ENCODE measurements at places on chromosomes 16 and 17. TPM values are rescaled to one million over a fixed set of nuclear protein-coding genes. Genes with fewer than 3 reads are reported as not detected.

Gene TRIM65
- 5.6 TPM for polyA plus RNA-seq

DNA sequence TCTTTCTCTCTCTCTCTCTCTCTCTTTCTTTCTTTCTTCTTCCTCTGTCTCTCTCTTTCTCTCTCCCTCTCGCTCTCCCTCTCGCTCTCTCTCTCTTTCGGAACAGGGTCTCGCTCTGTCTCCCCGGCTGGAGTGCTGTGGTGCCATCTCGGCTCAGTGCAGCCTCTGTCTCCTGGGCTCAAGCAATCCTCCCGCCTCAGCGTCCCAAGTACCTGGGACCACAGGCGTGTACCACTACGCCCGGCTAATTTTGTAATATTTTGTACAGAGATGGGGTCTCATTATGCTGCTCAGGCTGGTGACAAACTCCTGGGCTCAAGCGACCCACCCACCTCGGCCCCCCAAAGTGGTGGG lies 12.7 kb upstream of the KLHDC4 start:
- H3K4me1 ChIP-seq: peaks cover 40% of the 10 kb centered on the region
- H3K27ac ChIP-seq: no peak overlapping the region
- no peaks in the 10 kb centered on the region for H3K36me3 ChIP-seq

DNA sequence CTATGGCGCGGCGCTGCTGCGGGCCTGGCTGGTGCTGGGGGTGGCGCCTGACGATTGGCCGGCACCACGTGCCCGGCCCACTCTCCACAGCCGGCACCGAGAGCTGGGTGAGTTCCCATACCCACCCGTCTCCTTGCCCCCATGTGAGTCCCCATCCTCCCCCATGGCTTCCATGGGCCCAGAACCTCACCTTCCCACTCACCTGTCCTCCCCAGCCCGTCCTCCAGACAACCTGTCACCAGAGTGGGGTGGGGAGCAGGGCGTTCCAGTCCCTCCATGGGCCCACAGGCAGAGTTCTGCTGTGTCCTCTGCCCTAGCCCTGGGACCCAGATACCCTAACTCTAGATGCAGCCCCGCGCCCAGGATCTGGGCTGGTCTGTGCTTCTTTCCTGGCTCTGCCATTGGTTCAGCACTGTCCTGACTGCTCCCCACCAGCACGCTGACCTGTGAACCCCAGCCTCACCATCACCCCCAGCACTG lies 5.5 kb downstream of the ARMC5 start:
- no peak overlapping the region for H3K4me3 ChIP-seq
- peaks cover 11% of the 10 kb centered on the region for H3K4me1 ChIP-seq
- no peak for DNase-seq
- peaks cover 34% of the 10 kb centered on the region for H3K36me3 ChIP-seq
- H3K27me3 ChIP-seq: no peaks in the 10 kb centered on the region

GRCh38 chr16:85028685-85029407 lies 1.3 kb downstream of the KIAA0513 start:
- no peaks in the 10 kb centered on the region for H3K27me3 ChIP-seq
- H3K36me3 ChIP-seq: peaks cover 33% of the 10 kb centered on the region
- no peak for DNase-seq

GRCh38 chr16:1021553-1022160 lies 40.1 kb downstream of the SOX8 start:
- H3K4me1 ChIP-seq: no peaks in the 10 kb centered on the region
- no peaks in the 10 kb centered on the region for H3K36me3 ChIP-seq
- H3K27ac ChIP-seq: no peak overlapping the region
- H3K4me3 ChIP-seq: no peak overlapping the region

DNA sequence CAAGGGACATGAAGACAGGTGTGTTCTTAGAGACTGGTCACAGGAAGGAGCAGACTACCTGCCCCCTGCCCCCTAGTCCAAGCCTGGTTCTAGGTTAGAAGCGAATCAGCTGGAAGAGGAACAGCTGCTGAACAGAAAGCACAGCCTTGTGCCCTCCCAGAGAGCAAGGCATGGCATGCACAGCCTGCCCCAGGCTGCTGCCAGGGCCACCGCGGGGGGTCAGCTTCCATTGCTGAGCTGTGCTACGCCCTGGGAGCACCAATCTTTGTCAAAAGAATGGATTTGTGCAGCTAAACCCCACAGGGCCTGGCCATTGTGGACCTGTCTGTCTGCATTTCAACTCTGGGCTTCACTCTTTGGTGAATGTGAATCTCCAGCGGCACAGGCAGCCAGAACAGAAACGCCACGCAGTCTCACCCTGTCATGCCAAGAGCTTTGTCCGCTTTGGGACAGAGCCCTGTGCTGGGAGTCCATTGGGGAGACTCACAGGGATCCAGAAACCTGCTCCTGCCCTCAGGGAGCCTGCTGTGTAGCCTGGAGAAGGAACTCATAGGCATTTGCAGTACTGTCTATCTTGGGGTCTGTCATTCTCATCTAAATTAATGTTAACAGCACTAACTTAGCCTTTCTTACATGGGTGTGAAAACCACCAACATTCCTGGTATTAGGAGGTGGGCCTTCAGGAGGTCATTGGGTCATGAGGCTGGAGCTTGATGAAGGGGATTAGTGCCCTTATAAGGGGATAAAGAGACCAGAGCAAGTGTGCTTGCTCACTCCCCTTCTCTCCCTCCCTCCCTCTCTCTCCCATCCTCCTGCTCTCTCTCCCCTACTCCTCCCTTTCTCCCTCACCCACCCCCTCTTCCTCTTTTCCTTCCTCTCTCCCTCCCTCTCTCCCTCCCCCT lies 25.6 kb upstream of the CDRT4 start:
- no peak overlapping the region for H3K4me3 ChIP-seq
- H3K27ac ChIP-seq: no peak overlapping the region
- no peaks in the 10 kb centered on the region for H3K4me1 ChIP-seq
- DNase-seq: no peak
- no peaks in the 10 kb centered on the region for H3K36me3 ChIP-seq
- no peaks in the 10 kb centered on the region for H3K27me3 ChIP-seq

Gene CMTM1
- polyA plus RNA-seq: 1.6 TPM

Gene KRTAP17-1
- polyA plus RNA-seq: not detected

Gene SLC25A39
- 64.0 TPM for polyA plus RNA-seq

GRCh38 chr17:16906680-16907079 lies 65.2 kb downstream of the TNFRSF13B start:
- H3K27me3 ChIP-seq: no peaks in the 10 kb centered on the region
- no peaks in the 10 kb centered on the region for H3K36me3 ChIP-seq
- H3K27ac ChIP-seq: no peak overlapping the region
- no peaks in the 10 kb centered on the region for H3K4me1 ChIP-seq
- no peak for DNase-seq
- H3K4me3 ChIP-seq: no peak overlapping the region

DNA sequence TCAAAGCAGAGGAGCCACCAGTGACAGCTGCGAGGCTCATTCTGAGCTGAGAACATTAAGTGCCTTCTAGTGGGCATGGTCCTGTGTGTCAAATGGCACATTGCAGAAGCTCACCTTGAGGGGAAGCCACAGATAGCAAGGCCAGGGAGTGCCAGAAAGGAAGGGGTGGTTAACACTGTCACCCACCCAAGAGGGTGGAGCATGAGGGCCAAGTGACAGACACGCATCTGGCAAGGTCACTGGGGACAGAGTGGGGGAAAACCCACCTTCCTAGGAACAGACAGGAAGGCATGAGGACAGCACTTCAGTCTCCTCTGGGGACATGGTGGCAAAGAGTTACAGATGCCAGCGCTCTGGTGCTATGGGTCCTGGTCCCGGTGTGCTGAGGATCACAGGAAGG lies 22.1 kb downstream of the NUBP1 start:
- peak overlapping the region; percentile 40 for H3K27ac ChIP-seq
- H3K36me3 ChIP-seq: peaks cover 83% of the 10 kb centered on the region
- DNase-seq: no peak
- H3K4me1 ChIP-seq: peaks cover 57% of the 10 kb centered on the region

Gene SPECC1
- 50.5 TPM for polyA plus RNA-seq

- no peaks in the 10 kb centered on the region for H3K36me3 ChIP-seq
- H3K27ac ChIP-seq: peak overlapping the region; percentile 66
- peaks cover 75% of the 10 kb centered on the region for H3K4me1 ChIP-seq
Observed at GRCh38 chr16:53094013-53094630, 39.3 kb downstream of the CHD9 start.

GRCh38 chr17:27546624-27547300 lies 84.2 kb upstream of the LGALS9 start:
- no peak overlapping the region for H3K4me3 ChIP-seq
- DNase-seq: no peak
- H3K36me3 ChIP-seq: peaks cover 15% of the 10 kb centered on the region
- no peaks in the 10 kb centered on the region for H3K27me3 ChIP-seq
- H3K27ac ChIP-seq: no peak overlapping the region
- peaks cover 18% of the 10 kb centered on the region for H3K4me1 ChIP-seq

DNA sequence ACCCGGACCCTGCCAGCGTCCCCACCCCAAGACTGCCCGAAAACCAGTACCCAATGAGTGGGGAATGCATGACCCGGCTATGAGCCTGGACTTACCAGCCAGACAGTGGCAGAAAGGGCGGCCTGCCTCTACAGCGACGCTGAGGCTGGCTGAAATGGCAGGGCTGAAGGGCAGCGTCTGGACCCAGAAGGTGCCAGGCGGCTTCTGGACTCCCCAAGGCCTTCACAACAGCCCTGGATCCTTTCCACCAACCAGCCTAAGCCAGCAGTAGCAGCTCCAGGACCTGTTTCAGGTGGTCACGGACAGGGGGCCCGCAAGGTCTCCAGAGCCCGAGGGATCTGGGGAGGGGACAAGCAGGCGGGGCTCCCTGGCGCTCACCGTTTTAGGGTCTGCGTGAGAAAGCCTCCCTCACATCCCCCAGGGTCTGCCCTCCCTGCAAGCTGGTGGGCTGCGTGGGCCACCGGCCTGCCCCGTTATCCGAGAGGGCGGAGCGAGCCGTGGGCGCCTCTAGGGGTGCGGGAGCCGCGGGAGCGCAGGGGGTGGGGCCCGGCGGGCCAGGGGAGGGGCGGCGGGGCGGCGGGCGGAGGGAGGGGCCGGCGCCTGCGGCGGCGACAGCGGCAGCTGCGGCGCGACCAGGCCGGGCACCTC lies at the start of gene RIPOR1:
RIPOR1 (plus strand) TSS at position 608 of the 648 bp plus-strand sequence. CDS start 9,618 bp downstream, outside the sequence.
- H3K4me3 ChIP-seq: peak within 1 kb of the TSS; percentile 96
- H3K4me1 ChIP-seq: peaks cover 52% of the 10 kb centered on the region

Gene MYO15A
- 0.31 TPM for polyA plus RNA-seq

Gene CCL17
- polyA plus RNA-seq: not detected

DNA sequence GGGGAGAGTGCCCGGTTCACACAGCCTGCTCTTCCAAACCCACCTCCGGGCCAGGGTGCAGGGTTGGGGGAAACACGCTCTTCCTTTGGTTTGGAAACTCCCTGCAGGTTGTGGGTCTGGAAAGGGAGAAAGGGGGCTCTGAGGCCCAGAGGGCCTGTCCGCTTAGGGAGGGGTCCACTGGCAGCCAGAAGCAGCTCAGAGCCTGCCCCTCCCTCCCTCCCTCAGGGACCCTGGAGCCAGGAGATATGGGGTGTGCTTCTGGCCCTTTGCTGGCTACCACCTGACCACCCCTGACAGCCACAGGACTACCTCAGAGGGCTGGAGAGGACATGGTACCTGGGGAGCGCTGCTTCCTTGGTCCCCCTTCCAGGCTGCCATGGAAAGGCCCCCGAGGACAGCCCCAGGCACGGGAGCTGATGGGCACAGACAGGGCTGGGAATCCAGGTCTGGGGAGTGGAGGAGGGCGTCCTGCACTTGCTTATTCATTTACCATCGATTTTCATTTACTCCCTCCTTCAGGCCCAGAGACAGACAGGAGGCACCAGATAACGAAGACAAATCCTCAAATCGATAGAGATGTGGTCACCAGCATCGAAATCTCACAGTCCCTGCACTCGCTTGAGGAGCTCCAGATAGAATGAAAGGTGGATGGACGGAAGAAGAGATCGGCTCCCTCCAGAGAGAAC lies 48.4 kb upstream of the DOC2B start:
- no peak for DNase-seq
- no peak overlapping the region for H3K4me3 ChIP-seq
- no peak overlapping the region for H3K27ac ChIP-seq
- no peaks in the 10 kb centered on the region for H3K27me3 ChIP-seq
- peaks cover 23% of the 10 kb centered on the region for H3K4me1 ChIP-seq
- H3K36me3 ChIP-seq: no peaks in the 10 kb centered on the region

DNA sequence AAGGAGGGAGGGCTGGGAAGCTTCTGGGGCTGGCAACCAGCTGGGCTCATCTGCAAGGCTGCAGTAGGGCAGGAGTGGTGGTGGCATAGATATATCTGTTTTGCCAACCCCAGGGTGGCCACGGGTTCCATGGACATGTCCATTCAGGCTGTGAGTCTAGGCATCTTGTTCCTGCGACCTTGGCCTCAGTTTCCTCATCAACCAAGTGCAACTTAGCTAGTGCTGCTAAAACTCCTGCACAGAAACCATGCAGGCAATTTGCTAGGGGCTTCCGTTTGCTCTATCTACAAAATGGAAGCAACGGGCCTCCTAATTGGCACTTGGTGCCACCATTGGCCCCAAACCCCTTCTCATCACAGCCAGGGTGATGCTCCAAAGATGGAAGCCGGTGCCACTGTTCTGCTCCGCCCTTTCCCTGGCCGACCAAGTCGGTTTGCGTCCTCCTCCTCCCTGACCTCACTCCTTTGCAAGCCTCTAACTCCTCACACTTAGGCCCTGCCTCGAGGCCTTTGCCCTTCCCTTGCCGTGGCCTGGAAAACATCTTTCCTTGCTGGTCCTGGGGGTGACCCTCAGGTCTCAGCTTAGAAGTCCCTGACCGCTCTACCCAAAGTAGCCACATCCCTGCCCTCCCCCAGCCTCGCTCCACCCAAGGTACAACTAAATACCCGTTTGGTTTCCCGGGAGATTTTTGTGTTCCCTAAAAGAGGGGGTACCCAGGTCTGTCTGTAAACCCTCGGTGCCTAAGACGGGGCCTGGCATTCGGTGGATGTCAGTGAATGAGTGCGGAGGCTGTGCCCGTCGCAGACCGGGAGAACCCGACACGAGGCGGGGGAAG lies 1.2 kb downstream of the SREBF1 start:
- H3K36me3 ChIP-seq: peaks cover 10% of the 10 kb centered on the region
- peak overlapping the region; percentile 90 for H3K27ac ChIP-seq
- no peak for DNase-seq
- H3K4me1 ChIP-seq: peaks cover 59% of the 10 kb centered on the region

- no peaks in the 10 kb centered on the region for H3K36me3 ChIP-seq
- no peaks in the 10 kb centered on the region for H3K27me3 ChIP-seq
- no peak for DNase-seq
- no peak overlapping the region for H3K4me3 ChIP-seq
Observed at GRCh38 chr17:9079461-9080103, 58.3 kb downstream of the NTN1 start.

- no peak overlapping the region for H3K27ac ChIP-seq
- DNase-seq: peak; percentile 58
- peaks cover 13% of the 10 kb centered on the region for H3K4me1 ChIP-seq
- H3K36me3 ChIP-seq: no peaks in the 10 kb centered on the region
- no peak overlapping the region for H3K4me3 ChIP-seq
Observed at GRCh38 chr17:47239967-47240651, 13.5 kb upstream of the ITGB3 start.

Gene MMP2
- polyA plus RNA-seq: not detected

DNA sequence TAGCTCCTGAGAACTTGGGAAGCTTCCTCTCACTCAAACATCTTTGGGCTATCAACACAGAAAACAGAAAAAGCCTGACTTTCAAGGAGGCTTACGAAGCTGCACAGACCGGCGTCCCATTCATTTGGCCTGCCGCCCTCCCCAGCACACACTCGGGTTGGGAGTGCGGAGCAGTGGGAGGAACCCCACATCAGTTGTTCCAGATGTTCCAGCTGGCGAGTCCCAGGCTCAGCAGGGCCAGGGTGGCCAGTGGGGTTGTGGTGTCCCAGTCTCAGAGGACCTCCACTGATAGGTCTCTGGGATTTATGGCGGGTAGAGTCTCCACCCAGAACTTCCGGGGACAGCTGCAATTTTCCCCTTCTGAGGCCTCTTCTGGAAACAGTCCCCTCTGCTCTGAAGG lies 43.1 kb upstream of the DLX4 start:
- no peaks in the 10 kb centered on the region for H3K4me1 ChIP-seq
- no peak for DNase-seq
- H3K4me3 ChIP-seq: no peak overlapping the region
- no peaks in the 10 kb centered on the region for H3K27me3 ChIP-seq

Data from CD14-positive monocyte (primary cell).